Iris pigment epithelial cell (primary cell): ENCODE measurements at places on chromosomes 1 and 21.

DNA sequence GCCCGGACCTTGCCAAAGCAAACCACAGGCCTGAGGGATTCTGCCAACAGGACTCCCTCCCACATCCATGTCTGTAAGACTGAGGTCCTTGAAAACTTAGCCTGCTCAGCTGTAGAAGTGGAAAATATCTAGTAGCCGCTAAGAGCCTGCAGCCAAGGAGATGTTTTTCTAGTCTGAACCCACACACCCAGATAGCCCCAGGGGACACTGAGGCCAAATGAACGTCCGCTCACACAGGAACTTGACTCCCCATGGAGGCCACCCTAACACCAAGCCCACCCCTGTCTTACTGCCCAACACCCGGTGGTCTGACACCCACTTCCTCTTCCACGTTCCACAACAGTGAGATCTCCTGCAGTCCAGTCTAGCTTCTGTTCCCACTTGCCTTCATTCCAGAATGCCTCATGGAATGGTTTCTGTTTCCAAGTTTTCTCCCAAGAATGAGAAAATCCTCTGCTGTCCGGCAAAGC is 174.8 kb downstream of the PLPP3 start:
- no peak for DNase-seq

- DNase-seq = peak; percentile 31
Measured at GRCh38 chr1:183155939-183156338, 30.1 kb upstream of the LAMC2 start.

- DNase-seq = no peak
Measured at GRCh38 chr1:180925471-180926051, 12.9 kb downstream of the KIAA1614 start.

DNA sequence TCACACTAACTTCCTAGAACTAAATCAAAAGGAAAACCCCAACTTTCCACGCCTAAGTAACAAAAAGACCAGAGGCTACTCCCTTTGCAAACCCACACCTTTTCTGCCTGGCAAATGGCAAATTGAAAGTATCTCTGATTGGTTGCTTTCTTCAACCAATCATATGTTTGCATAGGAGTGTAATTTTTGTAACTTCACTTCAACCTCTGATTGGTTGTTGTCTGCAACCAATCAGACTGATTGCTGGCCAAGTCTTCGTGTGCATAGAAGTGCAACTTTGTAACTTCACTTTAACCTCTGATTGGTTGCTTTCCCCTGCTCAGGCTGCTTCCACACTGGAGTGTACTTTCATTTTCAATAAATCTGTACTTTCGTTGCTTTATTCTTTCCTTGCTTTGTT is 36.9 kb upstream of the PADI2 start:
- peak; percentile 43 for DNase-seq

DNA sequence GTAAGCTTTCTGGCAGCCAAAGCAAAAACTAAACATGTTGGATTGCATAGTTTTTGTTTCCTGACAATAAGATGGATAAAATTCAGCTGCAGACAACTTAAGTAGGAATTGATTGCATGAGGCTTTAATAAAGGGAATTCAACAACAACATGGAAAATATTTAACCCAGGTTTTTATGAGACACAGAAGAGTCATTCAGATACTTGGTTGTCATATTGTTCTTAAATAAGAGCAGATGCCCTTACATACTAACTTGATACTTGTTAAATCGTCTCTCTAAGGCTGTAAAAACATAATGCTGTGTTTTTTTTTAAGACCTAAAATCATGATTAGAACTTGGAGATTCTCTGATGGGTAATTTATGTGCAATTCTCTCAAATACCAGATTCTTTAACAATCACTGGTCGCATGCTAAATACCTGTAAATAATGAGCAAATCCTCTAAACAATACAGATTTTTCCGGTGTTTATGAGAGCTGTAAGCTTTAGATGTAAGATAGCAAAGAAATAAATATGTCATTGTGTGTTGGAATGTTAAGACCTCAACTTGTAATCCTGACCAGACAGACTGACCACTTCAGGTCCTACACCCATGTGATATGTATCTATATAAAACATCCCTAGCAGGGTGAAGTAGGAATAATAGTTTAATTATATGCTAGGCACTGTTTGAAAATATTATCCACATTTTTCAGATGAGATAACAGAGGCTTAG is 37.8 kb upstream of the CD34 start:
- DNase-seq = no peak

DNA sequence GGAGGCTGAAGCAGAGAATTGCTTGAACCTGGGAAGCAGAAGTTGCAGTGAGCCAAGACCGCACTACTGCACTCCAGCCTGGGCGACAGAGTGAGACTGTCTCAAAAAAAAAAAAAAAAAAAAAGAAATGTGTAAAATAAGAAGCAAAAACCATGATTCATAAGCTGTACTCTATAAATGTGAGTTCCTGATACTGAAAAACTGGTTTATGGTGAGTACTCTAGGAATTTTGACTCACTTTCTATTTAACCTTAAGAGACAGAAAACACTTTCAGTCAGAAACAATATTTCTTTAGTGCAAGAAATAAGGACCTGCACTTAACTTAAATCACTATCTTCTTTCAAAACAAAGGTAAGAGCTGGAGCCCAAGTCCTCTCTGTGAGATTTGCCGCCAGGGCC is 19.9 kb upstream of the POU2F1 start:
- DNase-seq = no peak

DNA sequence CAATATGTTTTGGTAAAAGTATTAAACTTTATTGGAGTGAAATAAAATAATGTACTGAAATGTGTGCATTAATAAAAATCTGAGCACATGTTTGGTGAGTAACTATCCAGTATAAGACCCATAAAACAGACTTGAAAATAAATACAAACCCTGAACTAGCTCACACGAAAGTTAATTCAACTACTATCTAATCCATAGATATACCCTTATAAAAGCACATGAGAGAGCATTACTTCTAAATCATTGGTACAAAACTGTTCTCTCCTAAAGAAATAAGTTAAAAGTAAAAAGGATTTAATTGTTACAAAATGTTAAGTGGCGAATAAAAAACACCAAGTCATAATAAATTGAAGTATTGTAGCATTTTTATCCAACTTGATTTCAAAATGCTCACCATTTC is 295.6 kb downstream of the PTPRC start:
- no peak for DNase-seq

GRCh38 chr1:215761446-215761845 is 194.3 kb downstream of the KCTD3 start:
- no peak for DNase-seq

DNA sequence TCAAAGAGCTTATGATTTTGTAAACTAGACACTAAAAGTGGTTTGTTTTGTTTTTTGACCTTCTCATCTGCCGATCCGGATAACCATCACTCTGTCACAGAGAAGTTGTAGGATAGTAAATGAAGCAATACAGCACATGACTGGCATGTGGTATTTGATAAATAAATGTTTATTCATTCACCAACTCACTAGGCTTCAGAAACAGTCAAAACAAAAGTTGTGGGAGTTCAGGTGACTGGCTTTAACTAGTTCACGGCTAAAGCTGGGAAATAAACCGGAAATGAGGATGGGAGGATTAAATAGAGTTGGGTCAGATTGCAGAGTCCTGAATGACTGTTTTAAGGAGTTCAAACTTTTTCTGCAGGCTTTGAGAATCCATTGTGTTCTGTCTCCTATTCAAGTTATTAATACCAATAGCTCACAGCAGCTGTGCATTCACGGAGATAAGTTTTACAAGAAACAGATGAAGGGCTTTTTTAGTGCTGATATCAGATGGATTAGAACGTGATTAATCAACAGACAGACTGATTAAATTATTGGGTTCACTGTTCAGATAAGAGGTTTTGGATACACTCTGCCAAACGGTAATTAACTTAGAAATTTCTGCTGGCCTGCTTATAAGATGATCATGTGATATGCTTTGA is 463.3 kb downstream of the DPYD start:
- peak; percentile 36 for DNase-seq

DNA sequence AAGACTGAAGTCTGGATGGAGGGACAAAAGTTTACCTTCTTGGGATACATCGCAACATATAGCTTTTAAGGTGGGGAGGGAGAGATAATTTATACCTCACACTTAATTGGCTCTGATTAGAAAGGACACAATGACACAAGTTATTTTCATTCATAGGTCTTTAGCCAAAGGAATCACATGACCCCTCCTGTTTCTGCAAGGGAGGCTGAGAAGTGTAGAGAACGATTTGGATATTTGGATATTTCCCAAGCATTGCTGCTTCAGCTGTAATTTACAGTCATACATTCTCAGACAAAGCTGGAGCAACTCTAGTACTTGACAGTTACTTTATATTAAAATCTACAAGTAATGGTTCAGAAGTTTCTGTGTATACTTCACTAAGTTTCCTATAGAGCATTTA is 24.2 kb downstream of the DAP3 start:
- DNase-seq = no peak

DNA sequence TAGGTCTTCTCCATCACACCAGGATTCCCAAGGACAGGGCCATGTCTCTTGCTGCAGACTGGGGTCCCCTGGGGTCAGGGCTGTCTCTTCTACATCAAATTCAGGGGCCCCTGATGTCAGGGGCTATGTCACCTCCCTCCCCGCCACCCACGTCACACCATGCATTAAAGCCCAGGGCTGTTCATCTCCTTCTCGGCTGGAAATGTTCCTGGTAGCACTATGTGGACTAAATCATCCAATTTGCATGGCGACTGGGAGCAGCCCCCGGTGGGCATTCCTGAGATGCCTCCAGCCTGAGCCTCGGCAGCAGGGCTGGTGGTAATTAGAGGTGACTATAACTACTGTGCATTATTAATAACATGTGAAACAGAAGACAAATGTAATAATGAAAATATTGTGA is 151.7 kb upstream of the HMGB4 start:
- no peak for DNase-seq

DNA sequence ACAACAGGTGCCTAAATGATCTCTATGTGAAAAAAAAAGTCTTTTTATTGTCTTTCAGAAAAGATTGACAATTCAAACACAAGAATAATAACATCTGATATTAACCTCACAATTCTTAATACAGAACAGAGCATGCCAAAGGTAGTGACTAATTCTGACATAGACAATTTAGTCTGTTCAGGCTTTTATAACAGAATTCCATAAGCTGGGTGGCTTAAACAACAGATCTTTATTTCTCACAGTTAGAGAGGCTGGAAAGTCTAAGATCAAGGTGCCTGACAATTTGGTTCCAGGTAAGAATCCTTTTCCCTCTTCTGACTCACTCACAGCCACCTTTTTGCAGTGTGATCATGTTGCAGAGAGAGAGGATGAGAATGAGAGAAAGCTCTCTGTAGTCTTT is 27.0 kb downstream of the DPYD start:
- peak; percentile 53 for DNase-seq

GRCh38 chr1:150777544-150777943 is 12.0 kb upstream of the CTSS start:
- no peak for DNase-seq

DNA sequence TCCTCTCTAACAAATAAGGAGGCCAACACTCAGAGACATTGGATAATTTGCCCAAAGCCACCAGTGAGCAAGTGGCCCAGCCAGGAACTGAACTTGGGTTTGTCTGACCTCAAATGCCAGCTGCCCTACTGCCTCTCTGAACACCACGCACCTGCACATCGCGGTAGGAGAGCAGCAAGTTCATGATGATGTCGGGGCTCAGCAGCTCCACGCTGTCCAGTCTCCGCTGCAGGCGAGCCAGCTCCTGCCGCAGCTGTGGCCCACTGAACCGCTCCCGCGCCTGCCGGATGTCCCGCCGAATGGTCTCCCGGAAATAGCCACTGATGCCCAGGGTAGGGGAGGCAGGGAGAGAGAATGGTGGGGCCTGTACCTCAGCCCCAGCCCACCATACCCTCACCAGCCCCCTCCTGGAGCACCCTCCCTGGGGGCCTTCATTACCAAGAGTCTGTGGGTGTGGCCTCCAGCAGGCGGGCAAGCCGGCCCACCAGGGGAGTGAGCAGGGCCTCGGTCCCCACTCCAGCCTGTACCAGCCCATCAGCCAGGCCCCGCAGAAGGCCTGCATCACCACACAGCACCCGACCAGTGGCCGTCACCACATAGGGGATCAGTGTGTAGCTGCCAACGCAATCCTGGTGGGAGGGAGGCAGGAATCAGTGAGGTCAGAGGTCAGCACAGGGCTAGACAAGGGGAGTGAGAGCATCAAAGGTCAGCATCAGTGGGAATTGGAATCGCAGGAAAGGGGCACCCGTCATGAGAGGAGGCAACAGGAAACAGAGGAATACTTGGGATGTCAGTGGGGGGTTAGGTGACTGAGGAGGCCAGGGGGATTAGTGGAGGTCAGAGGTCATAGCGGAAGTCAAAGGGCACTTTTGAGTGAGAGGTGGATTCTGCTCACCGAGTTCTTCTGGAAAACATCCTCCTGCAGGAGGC is 2.7 kb downstream of the MAP3K6 start:
- no peak for DNase-seq

DNA sequence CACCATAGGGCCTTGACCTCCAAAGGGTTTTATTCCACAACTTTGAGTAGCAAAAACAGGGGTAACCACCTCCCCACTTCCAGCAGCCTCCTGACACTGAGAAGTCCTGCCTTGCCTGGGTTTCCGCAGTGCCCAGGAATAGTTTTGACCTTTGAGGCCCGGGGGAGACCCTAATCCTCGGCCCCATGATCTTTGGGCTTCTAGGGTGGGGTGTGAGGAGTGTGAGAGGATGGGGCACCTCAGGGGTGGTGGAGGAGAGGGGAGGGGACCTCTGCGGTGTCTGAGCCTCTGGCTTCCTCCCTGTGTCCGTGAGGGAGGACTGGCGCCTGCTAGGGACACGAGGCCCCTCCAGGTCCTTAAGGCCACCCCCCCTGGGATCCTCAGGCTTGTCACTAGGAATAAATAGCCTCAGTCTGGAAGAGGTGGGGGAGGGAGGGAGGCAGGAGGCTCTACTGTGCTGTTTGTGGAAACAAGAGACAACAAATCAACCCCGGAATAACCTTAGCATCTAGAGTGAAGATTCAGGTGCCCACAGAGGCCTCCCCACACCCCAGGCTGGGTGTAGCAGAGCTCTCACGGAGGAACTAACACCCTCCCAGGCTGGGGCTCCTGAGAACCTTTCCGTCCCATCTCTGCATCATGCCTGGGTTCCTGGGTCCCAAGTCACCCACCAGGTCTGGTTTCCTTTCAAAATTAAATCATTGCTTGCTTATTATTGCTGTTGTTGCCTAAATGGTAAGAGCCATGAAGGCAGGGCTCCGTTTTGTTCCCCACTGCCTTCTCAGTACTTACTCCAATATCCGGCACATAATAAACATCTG is 904 bp upstream of the FHL3 start:
- DNase-seq = no peak

DNA sequence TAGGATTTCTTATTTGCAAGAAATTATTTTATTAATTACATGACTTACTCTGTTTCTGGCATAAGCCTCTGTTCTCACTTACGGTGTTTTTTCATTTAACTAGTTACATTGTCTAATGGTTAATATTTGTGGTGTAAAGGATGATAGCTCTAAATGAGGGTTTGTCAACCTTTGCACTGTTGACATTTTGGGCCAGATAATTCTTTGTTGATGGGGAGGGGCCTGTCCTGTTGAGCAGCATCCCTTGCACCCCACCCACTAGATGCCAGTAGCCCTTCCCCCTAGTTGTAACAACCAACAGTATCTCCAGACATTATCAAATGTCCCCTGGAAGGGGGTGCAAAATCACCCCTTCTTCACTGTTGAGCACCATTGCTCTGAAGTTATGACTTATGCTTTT is 83.6 kb upstream of the SLC44A3 start:
- DNase-seq = no peak

- no peak for DNase-seq
Measured at GRCh38 chr1:41861535-41862383, 57.0 kb downstream of the HIVEP3 start.
